ENCODE measurements at places on chromosomes 1 and 21.

DNA sequence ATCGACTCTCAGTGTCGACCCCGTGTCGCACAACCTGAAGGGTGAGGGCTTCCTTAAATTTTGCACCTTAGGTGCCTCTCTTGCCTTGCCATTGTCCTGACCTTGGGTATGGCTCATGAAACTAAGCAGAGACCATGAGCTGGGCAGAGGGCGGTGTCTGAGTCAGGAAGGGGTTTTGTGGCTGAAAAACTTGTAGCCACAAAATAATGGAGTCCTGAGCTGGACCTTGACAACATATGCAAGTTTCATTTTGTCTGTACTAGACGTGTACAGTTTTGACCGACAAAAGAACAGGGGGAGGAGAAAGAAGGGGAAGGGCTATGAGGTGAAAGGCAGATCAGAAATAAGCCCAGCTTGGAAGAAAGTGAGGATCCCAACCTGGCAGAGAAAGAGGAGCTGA lies 8.3 kb upstream of the RUNX1 start:
- no peak for DNase-seq

GRCh38 chr1:230186003-230186863 lies 119.2 kb downstream of the GALNT2 start:
- peak; percentile 98 for DNase-seq

- DNase-seq, result no peak
Measured at GRCh38 chr1:226776066-226776465, 37.0 kb upstream of the ITPKB start.

DNA sequence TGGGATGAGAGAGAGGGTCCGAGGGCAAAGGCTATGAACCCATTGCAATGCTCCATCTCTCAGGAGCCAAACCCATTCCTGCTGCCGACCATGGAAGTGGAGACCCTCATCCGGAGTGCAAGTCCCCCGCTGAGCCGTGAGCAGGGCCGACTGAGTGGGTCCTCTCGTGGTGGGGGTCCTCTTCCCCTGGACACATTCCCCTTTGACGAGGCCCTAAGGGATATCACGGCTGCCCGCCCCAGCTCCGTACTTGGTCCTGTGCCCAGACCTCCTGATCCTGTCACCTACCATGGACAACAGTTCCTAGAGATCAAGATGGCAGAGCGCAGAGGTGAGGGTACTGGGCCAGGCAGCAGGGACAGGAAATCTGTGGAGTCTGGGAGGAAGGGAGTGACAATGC lies 11.0 kb downstream of the HYI start:
- no peak for DNase-seq

GRCh38 chr1:67853704-67854103 lies 20.4 kb upstream of the GNG12 start:
- DNase-seq, result peak; percentile 97

GRCh38 chr21:25421321-25422028 lies 185.8 kb downstream of the MRPL39 start:
- peak; percentile 34 for DNase-seq

DNA sequence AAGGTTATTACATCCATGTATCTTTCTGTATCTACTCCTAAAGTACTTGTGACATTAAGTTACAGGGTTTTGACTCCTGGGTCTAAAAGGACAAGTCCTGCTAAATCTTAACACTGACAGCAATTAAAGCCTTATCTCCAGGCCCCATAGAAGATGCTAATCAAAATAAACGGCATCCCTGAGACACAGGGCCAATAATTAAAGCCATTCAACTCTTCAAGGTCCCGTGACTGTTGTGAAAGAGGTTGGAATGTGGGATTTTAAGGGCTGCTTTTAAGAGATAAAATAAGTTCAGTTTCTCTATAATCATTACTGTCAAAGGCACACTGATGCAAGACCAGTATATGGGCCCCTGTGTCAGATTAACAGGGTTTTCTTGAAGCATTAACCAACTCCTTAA lies 8.3 kb downstream of the DNAI4 start:
- no peak for DNase-seq

DNA sequence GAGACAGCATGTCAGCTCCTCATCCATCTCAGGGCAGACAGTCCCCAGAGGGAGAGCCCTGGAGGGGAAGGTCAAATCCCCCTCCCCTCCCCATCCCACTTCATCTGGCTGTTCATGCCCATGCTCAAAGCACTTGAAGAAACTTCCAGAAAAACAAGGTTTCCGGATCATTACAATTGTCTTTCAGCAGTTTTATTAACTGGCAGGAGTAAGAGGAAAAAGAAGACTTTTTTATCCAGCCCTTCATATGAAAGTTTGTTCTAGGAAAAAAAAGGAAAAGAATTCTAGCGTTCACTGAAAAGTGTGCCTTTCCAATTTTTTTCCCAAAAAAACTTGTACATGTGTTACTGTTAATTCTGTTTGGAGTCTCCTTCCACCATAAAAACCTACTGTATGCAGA lies 145.7 kb upstream of the TIAM1 start:
- DNase-seq, result no peak
